Fibroblast of skin of right quadriceps (primary cell): ENCODE measurements at places on chromosomes 1 and 21.

DNA sequence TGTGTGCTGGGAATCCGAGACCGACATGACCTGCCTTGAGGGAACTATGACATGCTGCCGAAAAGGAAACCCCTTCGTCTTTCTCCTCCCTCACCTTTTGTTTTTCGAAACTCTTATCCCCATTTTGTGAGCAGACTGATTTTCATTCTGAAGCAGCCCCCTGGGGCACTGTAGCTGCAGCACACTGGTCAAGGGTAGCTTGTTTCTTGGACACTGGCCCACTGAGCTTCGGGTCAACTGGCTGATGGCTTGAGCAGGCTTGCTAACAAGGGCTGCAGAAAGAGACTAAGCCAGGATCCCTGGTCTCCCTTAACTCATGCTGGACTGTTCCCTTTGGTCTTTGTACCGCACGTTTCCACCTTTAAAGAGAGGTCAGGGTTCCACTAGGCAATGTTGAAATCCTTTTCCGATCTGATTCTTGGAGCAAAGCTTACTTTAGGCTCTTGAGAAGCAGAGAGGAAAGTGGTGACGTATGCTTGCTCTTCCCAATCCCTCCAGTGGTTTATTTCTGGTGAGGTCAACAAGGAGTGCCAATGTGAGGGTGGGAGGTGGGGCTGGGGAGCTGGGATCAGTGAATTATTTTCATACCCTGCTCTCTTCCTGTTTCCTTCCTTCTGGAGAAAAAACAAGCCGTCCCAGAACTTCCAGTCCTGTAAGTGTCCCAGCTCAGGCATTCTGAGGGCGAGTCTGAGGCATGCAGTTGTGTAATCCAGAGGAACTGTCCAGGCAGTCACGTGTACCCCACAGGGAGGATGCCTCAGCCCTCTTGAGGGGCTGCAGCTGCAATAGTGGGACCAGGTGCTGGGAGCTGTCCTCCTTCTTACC lies 7.6 kb downstream of the CYP4B1 start:
- DNase-seq = no peak

DNA sequence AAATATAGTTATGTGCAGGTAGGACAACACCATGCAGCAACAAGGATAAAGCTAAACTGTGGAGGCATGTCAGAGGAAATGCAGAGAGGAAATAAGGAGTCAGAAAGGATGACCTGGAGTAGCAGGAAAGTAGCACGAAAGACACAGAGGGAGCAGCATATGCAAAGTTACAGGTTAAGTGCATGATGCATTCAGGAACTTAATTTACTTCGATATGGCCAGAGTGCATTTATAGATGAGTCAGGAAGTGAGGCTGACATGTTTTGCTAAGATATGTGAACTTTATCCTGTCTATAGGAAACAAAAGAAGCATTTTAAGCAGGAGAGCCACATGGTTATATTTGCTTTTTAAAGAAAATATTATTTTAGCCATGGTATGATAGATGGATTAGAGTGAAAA lies 15.4 kb upstream of the MUTYH start:
- DNase-seq = no peak

GRCh38 chr21:26194811-26195251 lies 24.3 kb upstream of the APP start:
- DNase-seq = peak; percentile 70

DNA sequence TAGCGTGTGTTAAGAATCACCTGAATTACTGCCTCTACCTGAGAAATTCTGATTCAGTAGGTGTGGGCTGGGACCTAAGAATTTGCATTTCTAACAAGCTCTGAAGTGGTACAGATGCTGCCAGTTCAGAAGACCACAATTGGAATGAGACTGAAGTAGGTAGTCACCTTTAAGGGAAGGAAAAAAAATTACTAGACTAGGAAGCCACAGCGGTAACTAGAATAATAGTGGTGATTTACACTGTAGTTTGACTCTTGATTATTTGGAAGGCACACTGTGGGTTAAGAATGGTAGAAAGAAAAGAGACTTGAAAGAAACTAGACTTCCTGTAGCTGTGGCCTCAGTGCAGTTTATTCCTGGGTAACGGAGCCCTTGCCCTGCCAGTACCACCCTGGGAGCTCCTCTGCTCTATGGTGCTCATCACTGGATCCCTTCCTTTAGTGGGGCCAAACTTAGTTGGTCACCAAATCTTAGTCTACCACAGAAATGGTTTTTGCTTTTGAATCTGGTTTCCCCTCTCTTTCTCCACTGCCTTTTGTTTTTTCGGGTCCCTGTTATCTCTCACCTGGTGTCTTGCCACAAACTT lies 43.6 kb downstream of the ARID1A start:
- no peak for DNase-seq

GRCh38 chr1:87369736-87370478 lies 41.2 kb downstream of the LMO4 start:
- DNase-seq = no peak

DNA sequence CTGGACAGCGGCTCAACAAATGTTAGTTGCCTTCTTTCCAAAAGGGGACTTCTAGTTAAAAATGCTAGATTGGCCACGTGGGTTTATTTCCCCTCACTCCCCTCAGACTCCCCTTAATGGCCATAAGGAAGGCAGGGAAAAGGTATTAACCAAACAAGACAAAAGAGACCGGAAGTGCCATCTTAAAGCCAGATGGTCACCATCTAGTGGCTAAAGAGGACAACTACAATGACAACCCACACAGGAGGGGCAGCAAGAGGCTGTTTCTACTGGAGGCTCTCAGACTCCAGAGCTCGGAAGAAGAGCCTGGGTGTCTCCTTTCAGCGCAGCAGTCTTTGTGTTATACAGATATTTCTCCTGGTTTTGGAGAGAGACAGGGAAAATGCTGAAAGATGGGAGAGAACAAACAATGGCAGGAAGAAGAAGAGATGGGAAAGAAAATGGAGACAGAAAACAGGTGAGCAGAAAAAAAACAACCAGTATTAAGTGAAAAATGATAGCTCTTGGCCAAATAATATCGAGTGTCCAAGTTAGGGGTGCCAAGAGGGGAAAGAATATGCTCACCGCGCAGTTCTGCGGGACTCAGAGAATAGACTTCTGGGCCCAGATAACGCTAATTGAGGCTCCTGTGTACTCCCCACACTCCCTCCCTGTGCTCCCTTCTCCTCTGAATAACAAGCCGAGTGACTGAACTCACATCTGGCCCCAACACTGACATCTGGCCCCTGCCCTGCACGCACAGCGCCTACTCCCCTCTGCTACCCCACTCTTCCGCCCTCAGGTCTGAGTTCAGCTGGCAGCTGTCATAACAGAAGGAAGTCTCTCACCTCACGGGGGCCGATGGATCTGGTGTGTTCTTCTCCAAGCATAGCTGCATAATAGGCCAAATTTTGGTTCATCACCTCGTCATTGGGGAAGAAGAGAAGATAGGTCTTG lies 9.6 kb downstream of the P3H1 start:
- DNase-seq = peak; percentile 58

- no peak for DNase-seq
Measured at GRCh38 chr1:206662396-206663092, 22.2 kb upstream of the MAPKAPK2 start.

DNA sequence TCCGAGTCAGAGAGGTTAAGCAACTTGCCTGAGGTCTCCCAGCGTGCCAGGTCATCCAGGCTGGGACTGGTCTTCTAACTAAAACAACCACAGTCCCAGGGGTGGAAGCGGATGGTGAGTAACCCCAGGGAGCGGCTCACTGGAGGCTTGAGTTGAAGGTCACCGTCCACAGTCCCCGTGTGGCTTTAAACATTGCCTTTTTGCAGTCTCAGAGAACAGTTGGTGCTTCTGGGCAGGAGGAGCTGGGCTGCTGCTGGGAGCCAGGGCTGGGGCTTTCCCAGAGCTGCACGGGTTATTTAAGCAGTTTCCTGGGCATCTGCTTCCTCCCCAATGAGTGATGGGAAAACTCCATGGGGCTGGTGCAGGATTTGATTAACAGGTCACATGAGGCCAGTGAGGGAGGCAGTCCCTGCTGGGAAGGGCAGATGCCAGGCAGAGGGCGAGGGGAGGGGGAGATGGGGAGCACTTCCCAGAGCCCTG lies 12.3 kb downstream of the ARHGEF10L start:
- no peak for DNase-seq

DNA sequence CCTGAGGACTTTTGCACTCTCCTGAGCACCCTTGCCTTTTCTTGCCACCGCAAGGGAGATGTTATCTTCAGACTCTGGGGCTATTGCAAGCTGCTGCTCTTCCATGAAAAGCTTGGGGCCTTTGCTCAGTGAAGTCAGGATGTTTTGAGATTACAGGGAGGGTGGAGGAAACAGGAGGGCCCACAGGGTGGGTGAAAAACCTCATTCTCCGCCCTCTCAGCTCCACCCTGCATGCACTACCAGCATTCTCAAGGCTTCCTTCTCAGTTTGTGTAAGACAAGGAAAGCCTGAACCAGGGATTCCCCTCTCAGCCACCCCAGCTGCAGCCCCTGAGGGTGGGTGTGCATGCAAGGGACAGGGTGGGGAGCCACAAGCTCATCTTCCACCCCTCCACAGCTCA lies 25.8 kb upstream of the ZNF648 start:
- no peak for DNase-seq

GRCh38 chr1:6586404-6586816 lies 6.6 kb downstream of the ZBTB48 start:
- DNase-seq = no peak

- DNase-seq = no peak
Measured at GRCh38 chr1:61501971-61502916, 222.7 kb downstream of the TM2D1 start.

DNA sequence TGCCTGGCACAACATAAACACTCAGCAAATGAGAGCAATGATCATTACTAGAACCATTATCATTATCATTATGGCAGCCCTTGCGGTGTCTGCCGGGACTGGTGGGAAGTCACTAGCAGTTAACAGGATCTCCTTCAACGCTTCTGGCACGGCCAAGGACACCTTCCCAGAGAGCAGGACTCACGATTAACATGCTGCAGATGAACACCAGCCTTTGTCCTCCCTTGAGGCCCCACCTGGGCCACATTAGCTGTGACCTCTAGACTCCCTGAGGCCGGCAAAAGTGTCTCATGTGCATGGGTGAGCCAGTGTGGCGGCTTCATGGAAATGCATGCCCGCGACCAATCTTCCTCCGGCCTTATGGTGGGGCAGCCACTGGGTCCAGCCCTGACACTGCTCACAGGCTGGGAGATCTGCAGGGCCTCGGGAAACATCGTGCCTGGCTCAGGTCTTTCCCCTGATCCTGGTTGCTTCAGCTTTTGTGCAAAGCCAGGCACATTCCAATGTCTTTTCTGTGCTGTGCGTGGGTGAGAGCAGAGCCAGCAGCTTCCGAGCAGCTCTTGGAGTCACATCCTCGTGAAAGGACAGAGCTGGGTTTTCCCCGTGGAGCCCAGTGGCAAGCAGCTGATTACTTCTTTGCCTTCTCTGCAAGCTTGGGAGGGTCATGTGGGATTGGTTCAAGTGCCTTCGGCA lies 107.3 kb downstream of the HMGB4 start:
- peak; percentile 33 for DNase-seq

- no peak for DNase-seq
Measured at GRCh38 chr21:45737485-45738166, 94.1 kb downstream of the PCBP3 start.

DNA sequence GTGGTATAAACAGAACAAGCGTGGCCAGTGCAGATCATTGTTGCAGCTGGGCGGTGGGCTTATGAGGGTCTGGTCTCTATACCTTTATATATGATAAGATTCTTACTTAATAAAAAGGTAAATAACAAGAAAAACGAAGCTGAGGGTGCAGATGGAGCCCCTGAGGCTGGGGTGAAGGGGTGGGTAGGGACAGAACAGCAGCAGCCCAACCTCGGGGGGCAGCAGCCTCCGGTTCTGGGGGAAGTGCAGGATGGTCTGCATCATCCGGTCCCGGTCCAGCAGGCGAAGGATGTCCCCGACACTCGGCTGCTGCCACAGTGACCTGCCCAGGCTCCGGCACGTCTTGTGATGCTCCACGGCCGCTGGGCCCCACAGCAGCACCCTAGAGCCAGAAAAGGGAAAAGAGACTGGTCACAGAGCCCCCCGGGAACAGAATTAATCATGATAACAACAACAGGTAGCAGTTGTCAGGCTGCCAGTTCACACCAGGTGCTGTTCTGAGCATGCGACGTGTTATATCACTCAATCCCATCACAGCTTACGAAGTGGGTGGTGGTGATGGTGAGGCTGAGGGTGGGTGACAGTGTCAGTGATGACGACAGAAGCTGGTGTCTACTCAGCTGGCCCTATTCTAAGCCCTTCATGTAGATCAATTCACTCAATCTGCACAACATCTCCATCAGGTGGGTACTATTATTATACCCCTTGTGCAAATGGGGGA lies 35.5 kb downstream of the MRAP start:
- DNase-seq = no peak

DNA sequence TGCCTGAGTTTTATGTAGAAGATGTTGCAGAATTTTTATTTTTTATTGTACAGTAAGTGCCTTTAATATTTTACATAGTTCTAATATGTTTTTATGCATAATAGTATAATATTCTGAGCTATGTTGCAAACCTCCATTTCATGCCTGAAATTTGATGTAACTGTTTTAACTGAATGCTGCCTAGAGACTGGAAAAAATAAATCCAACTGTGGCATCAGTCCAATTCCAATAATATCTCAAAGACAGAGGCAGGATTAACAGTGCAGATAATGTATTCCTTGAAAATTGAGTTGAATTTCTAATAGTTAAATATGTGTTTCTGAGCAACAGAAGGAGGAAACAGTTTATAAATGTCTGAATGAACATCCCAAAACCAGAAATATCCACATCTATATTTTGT lies 61.1 kb upstream of the KIF1B start:
- no peak for DNase-seq

- no peak for DNase-seq
Measured at GRCh38 chr1:225737866-225738265, 39.8 kb upstream of the SRP9 start.
